Fibroblast of gingiva (primary cell): ENCODE measurements at places on chromosomes 13 and 19.
A peak's percentile ranks its signal among the peaks of the same experiment; 100 is the strongest.

DNA sequence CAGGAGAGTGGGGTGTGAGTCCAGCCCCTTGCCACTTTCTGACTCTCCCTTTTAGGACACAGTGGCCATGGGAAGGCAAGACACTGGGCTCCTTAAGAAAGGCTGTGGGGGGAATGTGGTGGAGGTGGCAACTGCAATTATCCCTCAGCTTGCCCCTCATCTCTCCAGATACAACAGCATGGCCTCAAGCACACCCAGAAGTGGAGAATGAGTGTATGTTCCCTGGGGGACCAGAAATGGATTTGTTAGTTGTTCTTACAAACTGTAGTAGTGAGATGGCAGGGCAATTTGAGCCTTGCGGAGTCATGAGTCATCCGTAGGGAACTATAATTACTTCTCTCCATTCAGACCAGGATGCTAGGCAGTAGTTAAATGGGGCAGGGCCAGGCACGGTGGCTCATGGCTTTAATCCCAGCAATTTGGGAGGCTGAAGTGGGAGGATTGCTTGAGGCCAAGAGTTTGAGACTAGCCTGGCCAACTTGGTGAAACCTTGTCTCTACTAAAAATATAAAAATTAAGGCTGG lies 25.6 kb upstream of the CXCL17 start:
- peak; percentile 79 for DNase-seq

DNA sequence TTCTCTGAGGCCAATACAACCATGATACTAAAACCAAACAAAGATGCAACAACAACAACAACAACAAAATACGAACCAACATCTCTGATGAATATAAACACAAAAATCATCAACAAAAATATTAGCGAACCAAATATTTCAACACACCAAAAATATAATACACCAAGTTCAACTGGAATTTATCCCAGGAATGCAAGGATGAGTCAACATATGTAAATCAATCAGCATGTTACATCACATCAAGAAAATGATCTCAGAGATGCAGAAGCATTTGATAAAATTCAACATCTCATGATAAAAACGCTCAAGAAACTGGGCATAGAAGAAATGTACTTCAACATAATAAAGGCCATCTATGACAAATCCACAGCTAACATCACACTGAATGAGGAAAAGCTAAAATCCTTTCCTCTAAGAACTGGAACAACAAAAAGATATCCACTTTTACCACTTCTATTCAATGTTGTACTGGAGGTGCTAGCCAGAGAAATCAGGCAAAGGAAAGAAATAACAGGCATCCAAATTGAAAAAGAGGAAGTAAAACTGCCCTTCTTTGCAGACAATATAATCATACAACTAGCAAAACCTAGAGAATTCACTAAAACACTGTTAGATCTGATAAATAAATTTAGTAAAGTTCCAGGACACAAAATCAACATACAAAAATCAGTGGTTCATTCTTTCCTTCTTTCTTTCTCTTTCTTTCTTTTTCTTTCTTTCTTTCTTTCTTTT lies 2448.7 kb upstream of the PCDH20 start:
- DNase-seq = no peak

DNA sequence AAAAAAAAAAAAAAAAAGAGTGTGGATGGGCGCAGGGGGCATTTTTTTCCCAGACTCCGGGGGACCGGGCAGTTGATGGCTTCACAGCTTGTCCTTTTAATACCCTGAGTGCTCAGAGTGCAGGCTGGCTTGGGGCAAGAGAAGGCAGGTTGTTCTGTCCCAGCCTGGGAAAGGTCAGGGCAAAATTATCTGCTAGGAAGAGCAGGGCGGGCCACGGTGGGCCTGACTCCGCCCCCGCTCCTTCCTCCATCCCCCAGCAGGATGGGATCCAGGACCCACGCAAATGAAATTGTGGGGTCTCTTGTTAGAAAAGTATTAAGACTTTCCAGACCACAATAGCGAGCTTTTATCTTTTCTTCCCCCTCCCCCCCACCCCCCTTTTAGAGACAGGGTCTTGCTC lies 70.7 kb downstream of the PTPRS start:
- no peak for DNase-seq

- no peak for DNase-seq
These were observed 30.5 kb downstream of the OR10H4 start for GRCh38 chr19:15979293-15979692.

DNA sequence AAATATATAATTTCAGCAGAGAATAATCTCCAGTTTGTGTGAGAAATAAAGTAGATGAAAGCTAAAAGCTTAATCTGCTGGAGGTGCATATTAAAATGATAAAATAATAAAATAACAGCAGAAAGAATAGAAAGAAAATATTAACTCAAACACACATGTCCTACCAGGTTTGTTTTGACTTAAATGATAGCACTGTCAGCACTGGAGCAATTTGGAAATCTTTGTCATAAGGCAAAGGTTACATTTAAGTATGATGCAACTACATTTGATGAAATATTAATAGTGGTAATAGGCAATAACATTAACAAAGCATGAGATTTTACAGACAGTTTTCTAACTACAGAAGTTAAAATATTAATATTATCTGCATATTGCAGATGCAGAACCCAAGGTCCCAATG lies 2380.1 kb downstream of the PCDH9 start:
- DNase-seq = no peak

- no peak for DNase-seq
These were observed 33.8 kb downstream of the PLEKHJ1 start for GRCh38 chr19:2202366-2202765.

DNA sequence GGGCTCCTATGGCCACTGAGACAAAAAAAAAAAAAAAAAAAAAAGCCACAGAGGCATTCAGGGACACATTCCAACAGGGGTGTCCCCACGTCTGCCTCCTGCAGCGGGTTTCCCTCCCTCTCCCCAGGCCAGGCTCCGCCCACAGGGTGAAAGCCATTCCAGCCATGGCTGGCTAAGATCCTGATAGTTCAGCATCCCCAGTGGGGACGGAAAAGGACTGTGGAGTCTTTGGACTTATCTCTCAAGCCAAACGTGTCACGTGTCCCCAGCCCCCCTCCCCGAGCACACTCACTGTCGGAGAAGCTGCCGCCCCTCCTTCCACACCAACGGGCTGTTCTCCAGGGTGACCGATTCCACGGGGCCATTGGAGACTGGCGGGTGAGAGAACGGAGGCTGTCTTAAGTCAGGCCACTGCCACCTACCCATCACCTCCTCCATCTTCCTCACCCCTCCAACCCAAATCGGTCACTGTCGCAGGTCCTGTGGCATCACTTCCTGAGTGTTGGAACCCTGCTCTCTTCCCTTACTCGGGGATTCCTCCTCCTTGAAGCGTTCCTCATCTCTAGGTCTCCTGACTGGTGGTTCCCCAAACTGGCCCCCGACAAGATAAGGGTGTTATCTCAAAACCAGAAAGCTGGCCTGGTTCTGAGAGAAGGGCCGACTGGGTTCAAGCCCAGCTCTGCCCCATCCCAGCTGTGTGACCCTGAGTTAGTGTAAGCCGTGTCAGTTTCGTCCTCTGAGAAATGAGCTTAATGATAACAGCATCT lies 9.1 kb upstream of the FKRP start:
- no peak for DNase-seq

DNA sequence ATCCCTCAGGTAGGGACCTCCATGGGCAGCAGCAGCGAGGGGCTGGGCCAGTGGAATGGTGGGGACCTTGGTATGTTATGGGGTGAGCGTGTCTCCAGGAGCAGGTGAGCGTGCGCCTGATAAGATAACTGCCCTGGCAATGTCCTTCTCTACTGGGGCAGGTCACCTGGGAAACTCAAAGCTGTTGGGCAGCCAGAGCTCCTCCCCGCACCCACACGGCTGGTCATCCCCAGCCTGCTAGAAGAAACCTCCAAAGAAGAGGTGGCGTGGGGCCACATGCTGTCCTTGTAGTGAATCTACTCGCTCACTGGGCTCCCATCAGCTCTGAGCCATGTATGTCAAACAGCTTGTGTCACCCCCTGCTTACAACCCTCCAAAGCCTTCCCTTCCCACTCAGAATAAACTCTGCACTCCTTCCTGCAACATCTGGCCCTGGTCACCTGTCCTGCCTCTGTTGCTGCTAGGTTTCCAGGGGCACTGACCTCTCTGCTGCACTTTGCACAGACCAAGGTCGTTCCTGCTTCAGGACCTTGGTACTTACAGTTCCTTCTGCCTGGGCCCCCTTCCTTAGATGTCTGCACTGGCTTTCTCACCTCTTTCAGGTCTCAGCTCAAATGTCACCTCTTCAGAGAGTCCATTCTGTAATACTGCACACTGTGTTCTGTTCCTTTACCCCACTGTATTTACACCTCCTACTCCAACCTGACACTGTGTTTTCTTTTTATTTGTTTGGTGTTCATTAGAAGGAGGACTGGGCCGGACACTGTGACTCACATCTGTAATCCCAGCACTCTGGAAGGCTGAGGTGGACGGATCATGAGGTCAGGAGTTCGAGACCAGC lies 1.8 kb upstream of the ATP4A start:
- DNase-seq = no peak

- no peak for DNase-seq
These were observed 4.6 kb upstream of the TCF3 start for GRCh38 chr19:1656988-1657536.

GRCh38 chr19:6198896-6199239 lies 63.4 kb downstream of the ACSBG2 start:
- no peak for DNase-seq

- no peak for DNase-seq
These were observed 321.6 kb downstream of the NDFIP2 start for GRCh38 chr13:79802389-79803085.
